ENCODE measurements at places on chromosomes 1 and 21.

DNA sequence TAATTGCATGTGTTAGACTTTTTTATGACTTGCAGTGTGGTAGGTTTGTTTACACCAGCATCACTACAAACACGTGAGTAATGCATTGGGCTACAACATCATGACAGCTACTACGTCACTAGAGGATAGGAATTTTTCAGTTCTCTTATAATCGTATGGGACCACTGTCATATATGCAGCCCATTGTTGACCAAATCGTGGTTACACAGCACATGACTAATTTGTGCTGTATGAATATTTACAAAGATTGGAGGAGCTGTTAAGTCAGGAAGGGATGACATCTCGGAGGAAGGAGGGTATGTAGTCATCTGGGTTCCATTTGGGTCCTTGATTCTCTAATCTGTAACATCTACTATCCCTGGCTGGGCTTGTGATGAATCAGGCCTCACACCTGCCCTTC, 270.9 kb downstream of the TNR start:
- DNase-seq: no peak

- DNase-seq: no peak
Measured at GRCh38 chr1:44355582-44356305, 687 bp upstream of the ERI3 start.

GRCh38 chr1:29264773-29265389, 28.6 kb downstream of the PTPRU start:
- no peak for DNase-seq

DNA sequence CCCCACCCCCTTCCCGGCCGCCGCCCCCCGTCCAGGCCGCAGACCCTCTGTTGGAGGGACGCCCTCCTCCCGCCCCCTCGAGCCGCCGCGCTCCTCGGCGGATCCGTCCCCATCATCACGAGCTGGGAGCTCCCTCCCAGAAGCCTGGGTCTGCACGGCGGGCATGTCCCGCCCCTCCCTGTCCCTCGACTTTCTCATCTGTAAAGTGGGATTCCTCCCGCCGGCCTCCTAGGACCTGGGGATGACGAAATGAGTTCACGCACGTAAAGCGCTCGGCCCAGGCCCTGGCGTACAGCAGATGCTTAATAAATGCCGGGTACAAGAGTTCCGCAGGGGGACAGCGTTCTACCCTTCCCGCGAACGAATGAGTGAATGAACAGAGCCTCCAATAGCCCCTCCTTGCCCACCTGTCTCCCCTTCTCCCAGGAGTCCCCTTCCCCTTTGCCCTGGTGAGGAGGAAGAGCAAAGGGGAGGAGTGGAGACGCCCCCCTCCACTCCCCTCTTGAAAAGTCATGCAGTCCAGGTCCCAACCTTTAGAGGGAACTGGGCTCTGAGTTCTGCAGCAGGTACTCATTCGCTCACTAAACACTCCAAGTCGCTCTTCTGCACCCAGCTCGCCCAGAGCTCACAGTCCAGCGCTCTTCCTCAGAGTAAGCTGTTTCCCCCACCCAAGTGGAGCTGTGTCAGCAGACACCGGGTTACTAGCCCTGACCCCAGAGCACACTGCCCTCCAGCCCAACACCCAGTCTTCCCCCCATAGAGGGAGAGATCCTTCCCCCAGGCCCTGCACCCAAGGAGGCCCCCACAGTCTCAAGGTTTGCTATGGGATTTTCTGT, 16.8 kb downstream of the RAP1GAP start:
- no peak for DNase-seq

DNA sequence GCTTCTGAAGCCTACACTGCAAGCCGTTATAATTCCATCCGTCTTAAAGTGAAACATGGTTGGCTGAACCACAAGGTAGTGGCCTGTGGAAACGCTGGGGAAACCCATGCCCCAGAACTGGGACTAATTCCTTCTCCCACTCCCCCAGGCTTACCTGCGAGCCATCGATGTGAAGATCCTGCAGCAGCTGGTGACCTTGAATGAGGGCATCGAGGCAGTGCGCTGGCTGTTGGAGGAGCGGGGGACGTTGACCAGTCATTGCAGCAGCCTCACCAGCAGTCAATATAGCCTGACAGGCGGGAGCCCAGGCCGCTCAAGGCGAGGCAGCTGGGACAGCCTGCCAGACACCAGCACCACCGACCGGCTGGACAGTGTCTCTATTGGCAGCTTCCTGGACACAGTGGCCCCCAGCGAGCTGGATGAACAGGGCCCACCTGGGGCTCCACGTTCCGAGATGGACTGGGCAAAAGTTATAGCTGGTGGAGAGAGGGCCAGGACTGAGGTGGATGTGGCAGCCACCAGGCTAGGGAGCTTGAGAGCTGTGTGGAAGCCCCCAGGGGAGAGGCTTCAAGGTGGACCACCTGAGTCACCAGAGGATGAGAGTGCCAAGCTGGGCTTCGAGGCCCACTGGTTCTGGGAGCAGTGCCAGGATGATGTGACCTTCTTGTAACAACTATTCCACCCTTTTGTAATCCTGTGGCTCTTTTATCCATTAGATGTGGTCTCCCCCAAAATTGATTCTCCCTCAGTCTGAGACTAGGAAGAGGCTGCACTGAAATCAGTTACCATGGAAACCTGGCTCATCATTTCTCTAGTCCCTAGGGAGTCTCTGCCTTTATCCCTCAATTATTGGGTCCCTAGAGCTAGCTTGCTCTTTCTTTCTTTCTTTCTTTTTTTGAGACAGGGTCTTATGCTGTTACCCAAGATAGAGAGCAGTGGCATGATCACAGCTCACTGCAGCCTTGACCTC, 16.7 kb downstream of the LURAP1 start:
- no peak for DNase-seq

DNA sequence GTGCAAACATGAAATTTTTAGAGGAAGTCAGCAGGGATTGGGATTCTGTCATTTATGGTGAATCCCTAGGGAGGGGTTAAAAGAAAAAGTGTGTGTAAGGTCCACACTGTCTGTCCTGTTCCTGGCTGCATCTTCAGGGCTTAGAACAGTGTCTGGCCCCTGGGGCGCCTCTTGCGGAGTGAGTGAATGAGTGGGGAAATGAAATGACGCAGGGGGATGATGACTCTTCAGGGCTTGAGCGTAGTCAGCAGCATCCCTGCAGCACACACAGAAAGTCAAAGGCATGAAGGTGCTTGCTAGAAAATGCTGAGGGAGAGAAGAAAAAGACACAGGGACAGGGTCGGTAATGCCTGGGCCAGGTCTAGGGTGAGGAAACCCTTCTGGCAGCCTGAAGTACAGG, 57.8 kb downstream of the PGBD5 start:
- DNase-seq: no peak

DNA sequence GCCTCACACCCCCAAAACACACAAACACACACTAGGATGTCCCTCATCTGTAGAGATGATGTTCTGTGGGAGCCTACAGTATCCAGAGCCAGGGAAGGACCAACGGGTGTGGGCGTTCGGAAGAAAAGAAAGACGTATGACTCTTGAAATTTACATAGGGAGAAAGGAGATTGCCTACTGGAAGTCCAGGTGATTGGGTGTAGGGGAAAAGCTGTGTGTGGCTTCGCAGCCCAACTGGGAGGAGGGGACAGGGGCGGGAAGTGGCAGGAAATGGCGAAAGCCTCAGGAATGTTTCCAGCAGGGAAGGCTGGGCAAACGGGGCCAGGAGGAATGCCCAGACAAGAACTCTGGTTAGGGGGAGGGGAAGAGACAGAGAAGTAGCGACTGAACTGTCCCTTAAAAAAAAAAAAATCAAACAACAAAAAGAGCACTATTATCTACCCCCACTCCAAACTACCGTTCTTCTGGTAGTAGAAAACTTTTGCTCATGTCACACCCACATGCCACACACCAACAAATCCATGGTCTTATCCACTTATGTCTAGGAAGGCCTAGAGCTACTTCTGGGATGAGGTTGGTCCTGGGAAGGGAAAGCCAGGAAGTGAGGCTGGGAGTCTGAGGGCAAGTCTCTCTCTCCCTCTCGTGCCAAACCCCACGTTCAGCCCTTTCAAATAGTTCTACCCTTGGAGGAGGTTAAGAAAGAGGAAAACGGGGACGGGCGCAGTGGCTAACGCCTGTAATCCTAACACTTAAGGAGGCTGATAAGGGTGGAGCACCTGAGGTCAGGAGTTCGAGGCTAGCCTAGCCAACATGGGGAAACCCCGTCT, 1.8 kb upstream of the CKS1B start:
- peak; percentile 93 for DNase-seq

DNA sequence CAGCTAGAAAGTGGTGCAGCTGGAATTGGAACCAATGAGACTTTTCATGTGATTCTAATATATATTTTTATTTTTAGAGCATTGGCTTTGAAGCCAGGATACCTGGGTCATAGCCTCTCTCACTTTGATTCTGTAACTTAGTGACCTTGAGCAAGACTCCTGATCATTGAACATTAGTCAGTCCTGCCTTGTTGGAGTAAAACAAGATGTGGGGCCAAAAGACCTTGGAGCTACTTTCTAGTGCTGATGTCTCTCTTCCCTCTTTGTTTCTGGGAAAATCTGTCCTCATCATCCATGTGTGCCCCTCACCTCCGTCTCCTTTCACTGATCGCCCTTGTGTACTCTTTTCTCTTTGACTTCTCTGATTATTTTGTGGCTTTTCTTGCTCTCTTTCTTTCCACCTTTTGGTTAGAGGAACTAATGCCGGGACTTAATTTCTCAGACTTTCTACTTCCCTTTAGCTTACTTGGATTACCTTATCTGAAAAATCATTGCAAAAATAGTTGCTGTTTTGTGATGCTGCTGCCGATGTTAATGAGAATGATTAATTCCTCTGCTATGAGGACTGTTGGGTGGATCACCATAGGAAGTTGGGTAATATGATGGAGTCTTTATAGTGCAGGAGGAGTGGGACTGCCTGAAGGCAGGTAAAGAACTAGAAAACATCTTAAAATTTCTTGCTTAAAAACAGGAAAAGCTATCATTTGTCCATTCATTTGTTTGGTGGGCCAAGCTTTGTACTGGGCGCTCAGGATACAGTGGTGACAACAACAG, 72.0 kb downstream of the NOS1AP start:
- peak; percentile 45 for DNase-seq

GRCh38 chr1:10188133-10188650, 22.2 kb upstream of the KIF1B start:
- DNase-seq: no peak

DNA sequence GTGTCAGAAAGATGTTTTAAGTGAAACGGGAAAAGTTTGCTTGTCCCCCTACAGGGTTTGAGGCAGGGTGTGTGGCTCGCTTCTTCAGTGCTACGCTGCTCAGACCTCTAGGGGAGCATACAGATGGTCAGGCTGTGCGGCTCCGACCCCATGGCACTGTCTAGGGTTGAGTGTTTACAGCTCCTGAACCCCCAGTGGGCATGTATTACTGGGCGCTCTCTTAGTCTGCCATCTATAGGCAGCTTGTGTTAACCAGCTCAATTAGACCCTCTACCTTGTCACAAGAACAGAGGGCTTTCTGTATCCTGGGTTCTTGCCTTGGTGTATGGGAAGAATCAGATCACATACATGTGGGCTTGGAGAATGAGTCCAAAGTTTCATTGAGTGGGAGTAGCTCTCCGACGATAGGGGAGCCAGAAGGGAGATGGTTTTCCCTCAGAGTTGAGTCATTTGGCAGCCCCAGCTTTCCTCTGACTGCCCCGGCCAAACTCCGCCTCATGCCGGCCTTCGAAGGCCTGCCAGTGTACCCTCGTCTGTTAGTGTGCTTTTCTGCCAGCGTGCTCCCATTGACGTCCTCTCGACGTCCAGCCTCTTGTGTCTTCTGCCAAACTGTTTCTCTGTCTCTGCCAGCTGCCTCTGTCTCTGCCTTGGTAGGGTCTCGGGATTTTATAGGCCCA, 38.6 kb upstream of the ADGRL4 start:
- no peak for DNase-seq

- no peak for DNase-seq
Measured at GRCh38 chr21:45990049-45990711, 8.6 kb downstream of the COL6A1 start.

- no peak for DNase-seq
Measured at GRCh38 chr1:244552336-244552735, 91.3 kb downstream of the CATSPERE start.

Measured in HS-5 (cell line).